ENCODE measurements at places on chromosomes 6 and 20. TPM values are rescaled to one million over a fixed set of nuclear protein-coding genes. Genes with fewer than 3 reads are reported as not detected.

The APMAP gene
- 53.7 TPM for total RNA-seq

The ETV7 gene
- 3.7 TPM for total RNA-seq

The ADGB gene
- 0.72 TPM for total RNA-seq

The OPN5 gene
- total RNA-seq, result not detected

The ULBP2 gene
- not detected for total RNA-seq

The TASP1 gene
- total RNA-seq, result 13.2 TPM

The TREML2 gene
- not detected for total RNA-seq

The MAS1 gene
- 0.10 TPM for total RNA-seq

The PTCHD4 gene
- 0.08 TPM for total RNA-seq

The ERVFRD-1 gene
- total RNA-seq, result 0.12 TPM

The IMPG1 gene
- total RNA-seq, result not detected

The RAD21L1 gene
- not detected for total RNA-seq

The ATP6V1G2 gene
- 0.93 TPM for total RNA-seq

The CBLN4 gene
- total RNA-seq, result 12.9 TPM

The TBXT gene
- total RNA-seq, result not detected

The MYCT1 gene
- 9.4 TPM for total RNA-seq

The SLC32A1 gene
- total RNA-seq, result not detected

The XKR7 gene
- total RNA-seq, result not detected

The AKAP12 gene
- 125 TPM for total RNA-seq
